ENCODE measurements at places on chromosomes 13 and 19.
A peak's percentile ranks its signal among the peaks of the same experiment; 100 is the strongest.

DNA sequence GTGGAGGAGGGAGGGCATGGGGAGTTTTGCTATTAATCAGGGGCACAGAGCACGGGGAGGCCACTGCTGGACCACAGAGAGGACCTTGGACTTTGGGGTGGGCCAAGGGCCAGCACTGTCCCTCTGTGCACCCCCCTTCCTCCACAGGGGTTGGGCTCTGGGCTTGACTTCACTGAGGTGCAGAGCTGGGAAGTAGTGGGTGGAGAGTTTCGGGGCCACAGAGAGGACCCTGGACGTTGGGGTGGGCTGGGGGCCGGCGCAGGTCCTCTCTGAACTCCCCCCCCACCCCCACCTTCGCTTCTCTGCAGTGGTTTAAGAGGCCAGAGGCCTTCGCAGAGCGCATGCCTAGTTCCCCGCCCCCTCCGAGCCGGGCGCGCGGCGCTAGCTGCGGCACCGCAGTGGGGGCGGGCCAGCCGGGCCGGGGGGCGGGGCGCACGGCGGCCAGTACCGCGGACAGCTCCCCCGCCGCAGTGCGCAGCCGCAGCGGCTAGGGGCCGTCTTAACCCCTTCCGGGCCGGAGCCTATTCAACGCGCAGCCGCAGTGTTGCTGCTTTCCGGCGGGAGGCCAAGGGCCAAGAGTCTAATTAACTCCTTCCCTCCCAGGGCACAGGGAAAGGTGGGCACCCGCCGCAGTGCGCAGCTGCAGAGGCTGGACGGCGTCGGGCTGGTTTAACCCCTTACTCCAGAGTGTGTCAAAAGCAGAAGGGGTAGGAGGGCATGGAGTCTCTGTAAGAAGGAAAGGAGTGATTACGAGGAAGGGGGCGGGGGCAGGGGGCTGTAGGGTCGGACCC, 3.7 kb downstream of the KCNC3 start:
- DNase-seq = peak; percentile 83

GRCh38 chr19:35460608-35461007, 12.6 kb downstream of the FFAR2 start:
- DNase-seq = no peak

DNA sequence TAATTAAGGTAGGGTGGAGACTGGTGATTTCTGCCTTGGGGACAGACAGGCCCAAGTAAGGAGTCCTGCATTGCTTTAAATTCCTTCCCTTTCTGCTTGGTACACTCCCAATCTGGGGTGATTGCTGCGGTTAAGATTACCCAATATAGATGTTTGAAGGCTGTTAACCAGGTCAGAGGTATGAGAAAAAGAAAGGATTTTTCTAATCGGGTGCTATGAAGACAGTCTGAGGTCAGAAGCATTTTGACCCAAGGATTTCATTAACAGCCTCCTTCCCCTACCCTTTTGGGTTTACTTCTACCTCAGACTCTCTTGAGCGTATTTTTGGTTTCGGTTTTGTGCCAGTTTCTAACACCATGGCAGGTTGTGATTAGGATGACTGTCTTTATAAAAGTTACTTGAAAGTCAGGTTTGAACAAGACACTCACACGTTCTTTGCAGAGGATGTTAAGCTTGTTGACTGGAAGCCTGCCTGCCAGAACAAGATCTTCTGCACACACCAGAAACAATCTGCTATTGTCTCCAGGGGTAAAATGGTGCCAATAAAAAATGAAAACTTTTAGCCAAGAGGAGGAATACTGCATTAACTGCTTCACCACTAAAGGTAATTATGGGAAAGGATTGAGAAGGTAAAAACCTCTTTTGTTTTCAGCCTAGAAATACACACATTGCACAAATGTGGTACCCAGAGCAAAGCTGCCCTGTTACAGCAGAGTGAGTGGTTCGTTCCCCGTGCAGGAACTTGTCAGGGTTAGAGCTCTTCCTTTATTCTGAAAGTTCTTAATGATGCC, 108.8 kb downstream of the NDFIP2 start:
- no peak for DNase-seq

DNA sequence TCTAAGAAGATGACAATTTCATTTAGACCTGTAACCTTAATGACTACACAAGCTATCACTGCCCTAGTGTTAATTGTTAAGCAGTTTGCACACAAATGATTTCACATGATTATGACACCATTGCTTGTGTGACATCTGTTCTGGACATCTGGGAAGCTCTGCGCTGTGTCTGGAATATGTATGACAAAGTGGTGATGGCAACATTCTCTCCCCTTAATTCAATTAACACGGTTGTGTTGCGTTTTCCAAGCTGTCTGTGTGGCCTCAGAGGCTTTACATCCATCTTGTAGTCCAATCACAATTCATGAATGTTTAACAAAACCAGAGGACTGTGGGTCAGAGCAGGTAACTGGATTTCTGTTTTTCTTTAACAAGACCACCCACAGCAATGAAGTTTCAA, 204.4 kb downstream of the COG6 start:
- DNase-seq = no peak

GRCh38 chr13:43608400-43609137, 178.2 kb downstream of the ENOX1 start:
- DNase-seq = no peak

GRCh38 chr13:113625965-113626721, 31.9 kb downstream of the ATP4B start:
- no peak for DNase-seq

GRCh38 chr13:74623761-74624160, 489.6 kb upstream of the KLF12 start:
- no peak for DNase-seq

- peak; percentile 77 for DNase-seq
These were observed 24.8 kb downstream of the ZNF473 start for GRCh38 chr19:50050406-50051227.
